Forelimb muscle (tissue), 1 donor: ENCODE measurements at places on chromosomes 5 and 9. TPM values are rescaled to one million over a fixed set of nuclear protein-coding genes. Genes with fewer than 3 reads are reported as not detected.

DNA sequence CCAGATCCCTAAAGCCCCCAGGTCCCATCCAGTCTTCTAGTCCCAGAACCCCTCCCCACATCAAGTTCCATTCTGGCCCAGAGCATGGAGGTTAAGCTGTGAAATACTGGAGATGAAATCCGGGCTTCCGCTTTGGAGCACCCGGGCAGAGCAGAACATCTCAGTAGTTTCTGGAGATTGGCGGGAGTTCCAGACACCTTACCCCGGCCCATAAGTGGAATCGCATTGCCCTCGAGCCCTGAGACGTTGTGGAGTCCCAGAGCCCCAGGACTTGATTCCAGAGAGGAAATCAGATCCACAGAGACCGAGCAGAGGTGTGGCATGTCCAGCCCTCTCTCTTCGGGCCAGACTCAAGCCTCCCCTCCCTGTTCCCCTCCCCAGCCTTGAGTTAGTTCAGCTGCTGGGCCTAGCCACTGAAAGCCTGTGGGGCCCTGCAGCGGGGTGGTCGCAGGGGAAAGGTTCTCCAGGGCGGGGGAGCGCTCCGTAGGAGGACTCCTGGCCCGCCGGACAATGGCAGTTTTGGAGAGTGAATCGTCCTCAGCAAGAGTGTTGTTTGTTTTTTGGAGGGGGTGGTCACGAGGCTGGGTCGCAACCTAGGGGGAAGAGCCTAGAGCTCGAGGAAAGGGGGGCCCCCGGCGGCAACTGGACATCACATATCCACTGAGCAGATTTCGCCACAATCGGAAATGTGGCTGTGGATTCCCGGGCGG, 1.0 kb upstream of the PAX5 start:
- no peak for DNase-seq

DNA sequence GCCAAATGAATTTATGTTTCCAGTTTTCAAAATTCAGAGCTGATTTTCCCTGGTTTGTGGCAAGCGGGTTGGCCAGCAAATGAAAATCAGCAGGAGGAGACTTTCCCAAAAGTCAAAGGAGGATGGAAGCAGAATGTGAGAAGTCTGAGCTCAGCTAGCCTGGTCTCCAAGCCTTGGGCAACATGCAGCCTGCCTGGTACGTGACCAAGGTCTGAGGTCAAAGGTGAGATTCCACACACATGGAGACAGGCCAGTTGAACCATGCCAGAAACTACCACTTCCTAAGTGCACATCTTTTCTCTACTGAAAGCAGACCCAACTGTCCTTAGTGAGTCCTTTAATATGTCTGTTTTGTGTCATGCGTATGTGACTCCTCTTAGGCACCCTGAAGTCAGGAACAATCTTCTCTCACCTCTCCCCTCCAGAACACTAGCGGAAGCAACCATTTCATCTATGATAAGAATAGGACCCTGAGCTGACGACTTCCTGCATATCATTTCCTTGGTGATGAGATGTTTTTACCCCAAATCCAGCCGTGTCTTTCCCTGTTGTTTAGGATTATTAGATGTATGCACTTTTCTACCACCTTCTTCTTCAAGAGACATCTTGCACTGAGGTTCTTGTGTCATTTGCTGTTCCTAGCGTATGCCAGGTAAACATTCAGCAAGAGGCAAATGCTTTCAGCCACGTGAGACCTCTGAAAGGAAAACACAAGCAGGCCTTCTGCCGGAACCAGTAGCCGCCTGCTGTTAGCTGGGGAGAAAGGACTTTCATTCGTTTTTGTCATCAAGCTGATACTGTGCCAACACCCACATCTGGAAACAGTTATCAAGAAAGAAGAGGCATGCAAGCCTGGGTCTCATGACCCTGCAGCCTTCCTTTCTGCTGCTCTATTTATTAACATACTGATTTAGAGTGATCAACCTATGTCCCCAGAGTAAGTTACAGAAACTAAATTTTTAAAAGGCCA, 9.7 kb upstream of the TGFBI start:
- DNase-seq: peak; percentile 97

- DNase-seq: no peak
These were observed 23.6 kb upstream of the RNU6ATAC start for GRCh38 chr9:134187891-134188385.

DNA sequence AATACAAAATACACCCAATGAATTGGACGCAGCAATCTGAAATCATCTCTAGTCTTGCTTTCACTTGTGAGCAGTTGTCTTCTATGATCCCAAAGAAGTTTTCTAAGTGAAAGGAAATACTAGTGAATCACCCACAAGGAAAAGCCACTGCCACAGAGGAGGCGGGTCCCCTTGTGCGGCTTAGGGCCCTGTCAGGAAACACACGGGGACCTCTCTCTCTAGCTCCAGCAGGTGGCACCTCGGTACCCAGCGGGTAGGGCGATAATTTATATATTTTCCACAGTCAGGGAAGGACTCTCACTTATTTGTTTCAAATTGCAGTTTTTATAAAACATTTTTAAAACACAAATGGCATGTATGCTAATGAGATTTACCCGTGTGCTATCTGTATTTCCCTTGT, 417.1 kb downstream of the KDM4C start:
- DNase-seq: no peak

Gene PCDHB13
- 2.4 TPM for polyA plus RNA-seq

- DNase-seq: no peak
These were observed 34.6 kb upstream of the LRRTM2 start for GRCh38 chr5:138909734-138910133.

Gene NME5
- polyA plus RNA-seq: 0.85 TPM

GRCh38 chr5:11540112-11540511, 364.1 kb downstream of the CTNND2 start:
- no peak for DNase-seq

Gene TRIM7
- polyA plus RNA-seq: 21.6 TPM

Gene LCN12
- polyA plus RNA-seq: 0.71 TPM

Gene PCDHGA6
- polyA plus RNA-seq: 2.6 TPM

DNA sequence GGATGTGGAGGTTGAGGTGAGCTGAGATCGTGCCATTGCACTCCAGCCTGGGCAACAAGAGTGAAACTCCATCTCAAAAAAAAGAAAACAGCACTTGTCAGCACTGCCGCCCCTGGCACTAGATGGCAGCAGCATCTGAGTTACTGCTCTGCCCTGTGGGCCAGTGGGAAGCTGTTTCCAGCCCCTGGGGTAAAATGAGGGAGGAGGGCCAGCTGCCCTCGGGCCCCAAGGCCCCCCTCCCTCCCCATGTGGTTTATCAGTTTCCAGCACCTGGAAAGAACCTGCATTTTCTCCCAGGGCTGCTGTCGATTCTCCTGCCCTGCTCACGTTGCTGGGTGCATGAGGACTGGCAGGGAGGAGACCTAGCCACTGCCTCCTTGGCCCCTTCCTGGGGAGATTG, 13.2 kb upstream of the CEL start:
- DNase-seq: no peak
